ENCODE measurements at places on chromosomes 1 and 21.

- DNase-seq: no peak
Observed at GRCh38 chr1:156259805-156260204, 11.9 kb upstream of the PAQR6 start.

- no peak for DNase-seq
Observed at GRCh38 chr1:234997896-234998741, 130.5 kb downstream of the TOMM20 start.

GRCh38 chr1:161905269-161905884, 118.3 kb downstream of the OLFML2B start:
- DNase-seq: no peak

- no peak for DNase-seq
Observed at GRCh38 chr1:117698398-117699160, 92.7 kb downstream of the TENT5C start.

- DNase-seq: no peak
Observed at GRCh38 chr1:183776731-183777130, 28.2 kb upstream of the RGL1 start.

DNA sequence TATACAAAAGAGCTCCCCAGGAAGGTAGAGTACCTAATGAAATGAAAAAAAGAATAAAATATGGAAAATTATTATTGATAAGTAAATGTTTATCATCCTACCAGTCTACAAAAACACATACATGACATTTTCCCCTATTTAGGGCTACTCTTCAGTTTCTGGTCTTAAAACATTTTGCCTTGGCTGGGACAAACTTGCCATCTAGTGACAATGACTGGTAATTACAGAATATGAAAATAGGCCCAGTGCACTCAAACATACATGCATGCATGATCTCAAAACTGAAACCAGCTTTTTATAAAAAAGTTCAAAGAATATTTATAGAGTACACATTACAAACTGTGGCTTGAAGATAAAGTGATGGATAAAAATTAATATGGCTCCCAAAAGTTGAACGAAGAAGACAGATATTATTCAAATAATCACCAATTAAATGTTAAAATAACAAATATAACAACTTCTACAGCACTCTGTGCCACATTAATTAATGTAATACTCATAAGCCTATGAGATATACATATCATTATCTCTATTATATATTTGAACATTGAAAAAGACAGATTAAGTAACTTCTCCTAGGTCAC, 10.5 kb upstream of the RNPC3 start:
- peak; percentile 32 for DNase-seq

GRCh38 chr1:205240118-205240517, 12.4 kb downstream of the TMCC2 start:
- DNase-seq: no peak

GRCh38 chr1:167734227-167734626, 12.4 kb downstream of the MPZL1 start:
- no peak for DNase-seq

- no peak for DNase-seq
Observed at GRCh38 chr21:26437326-26438009, 135.6 kb downstream of the CYYR1 start.

- no peak for DNase-seq
Observed at GRCh38 chr21:20971296-20971921, 26.8 kb upstream of the NCAM2 start.

DNA sequence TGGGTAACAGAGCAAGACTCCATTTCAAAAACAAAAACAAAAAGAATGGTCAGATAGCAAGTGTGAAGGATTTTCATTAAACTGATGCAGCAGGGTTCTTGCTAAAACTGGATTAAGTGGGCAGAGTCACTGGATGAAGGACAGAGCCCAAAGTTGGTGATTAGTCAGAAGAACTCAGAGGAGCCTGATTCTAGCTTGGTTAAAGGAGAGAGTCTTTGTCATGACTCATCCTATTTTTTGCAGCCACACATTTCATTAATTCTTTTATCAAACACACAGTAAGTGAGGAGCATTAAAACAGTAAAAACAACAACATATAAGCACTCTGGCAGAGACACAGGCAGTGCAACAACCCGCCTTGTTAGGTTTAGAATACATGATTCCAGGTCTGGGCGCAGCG, 56.0 kb upstream of the EDARADD start:
- no peak for DNase-seq

DNA sequence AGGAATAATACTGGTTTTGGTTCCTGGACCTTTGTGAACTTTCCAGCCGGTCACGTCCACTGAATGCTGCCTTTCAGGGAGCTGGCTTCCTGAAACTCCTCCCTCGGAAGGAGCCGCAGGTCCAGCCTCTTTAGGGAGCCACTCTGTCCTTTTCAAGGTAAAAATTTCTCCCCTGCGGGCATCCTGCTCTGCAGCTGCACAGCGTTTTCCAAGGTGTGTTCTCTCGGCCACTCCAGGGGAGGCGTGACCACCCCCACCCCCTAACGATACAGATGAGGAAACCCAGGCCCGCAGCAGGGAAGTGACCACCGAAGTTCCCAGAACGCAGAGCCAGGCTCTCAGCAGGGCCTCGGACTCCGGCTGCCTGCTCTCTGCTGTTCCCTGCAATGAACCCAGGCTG, 21.5 kb downstream of the PADI2 start:
- DNase-seq: no peak

DNA sequence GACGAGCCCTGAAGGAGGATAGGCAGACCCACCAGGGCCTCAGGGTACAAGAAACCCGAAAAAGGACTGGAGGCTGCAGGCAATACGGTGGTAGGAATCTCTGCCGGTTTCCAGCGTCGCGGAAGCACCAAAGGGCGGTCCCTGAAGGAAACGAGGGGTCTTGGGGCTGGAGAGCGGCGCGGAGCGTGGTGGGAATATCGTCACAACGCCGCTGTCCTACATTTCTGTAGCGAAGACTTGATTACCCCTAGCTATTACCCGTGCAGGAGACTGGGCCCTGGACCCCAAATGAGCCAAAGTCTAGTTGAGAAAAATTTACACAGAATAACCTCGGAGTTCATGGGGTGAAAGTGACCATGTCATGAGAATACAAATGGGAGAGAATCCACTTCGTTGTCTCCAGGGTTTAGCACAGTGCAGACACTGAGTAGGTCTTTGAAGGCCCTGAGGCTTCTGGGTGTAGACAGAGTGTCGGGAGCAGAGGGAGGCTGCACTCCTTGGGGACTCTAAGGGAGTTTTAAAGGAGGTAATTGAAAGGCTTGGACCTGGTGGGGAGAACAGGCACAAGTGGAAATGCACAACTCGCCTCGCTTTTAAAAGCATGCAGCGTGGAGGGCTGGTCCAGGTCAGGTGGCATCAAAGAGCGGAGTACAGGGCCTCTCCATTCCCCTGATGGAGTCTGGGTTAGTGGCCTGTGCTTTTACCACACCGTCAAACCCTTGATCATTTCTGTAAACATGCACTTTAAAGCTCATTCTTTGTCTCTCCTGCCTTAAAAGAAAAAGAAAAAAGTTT, 1.5 kb downstream of the ATP1A1 start:
- DNase-seq: no peak

DNA sequence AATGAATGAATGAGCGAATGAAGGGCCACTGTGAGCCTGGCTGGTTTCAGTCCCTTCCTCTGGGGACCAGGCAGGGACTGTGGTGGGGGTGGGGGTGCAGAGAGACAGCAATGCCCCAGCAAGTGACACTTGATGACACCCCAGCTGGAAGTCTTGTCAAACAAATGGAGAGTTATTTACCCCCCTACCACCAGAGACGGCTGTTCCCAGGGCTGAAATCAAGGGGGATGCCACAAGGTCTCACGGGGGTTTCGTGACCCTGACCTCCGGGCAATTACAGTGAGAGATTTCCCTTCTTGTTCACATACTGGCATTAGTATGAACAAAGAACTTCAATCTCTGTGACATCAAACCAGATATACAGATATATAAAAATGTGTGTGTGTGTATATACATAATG, 34.0 kb upstream of the LMO4 start:
- no peak for DNase-seq

DNA sequence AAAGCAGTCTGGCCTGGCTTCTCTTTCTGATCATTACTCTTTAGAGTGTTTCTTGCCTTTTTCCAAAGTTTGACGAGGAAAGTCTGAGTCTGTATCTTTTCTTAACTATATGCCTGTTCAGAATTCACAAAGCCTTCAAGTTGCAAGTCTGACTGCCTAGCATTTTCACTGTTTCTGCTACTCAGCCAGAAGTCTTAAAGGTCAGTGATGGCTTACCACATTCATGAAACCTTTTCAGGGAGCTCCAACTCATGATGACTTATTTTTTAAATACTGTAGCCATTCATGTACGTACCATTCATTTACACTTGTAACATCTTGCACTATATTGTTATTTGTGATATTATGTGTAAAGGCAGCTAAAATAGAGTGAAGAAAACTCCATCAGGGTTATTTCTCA, 58.2 kb downstream of the TNFSF4 start:
- no peak for DNase-seq

DNA sequence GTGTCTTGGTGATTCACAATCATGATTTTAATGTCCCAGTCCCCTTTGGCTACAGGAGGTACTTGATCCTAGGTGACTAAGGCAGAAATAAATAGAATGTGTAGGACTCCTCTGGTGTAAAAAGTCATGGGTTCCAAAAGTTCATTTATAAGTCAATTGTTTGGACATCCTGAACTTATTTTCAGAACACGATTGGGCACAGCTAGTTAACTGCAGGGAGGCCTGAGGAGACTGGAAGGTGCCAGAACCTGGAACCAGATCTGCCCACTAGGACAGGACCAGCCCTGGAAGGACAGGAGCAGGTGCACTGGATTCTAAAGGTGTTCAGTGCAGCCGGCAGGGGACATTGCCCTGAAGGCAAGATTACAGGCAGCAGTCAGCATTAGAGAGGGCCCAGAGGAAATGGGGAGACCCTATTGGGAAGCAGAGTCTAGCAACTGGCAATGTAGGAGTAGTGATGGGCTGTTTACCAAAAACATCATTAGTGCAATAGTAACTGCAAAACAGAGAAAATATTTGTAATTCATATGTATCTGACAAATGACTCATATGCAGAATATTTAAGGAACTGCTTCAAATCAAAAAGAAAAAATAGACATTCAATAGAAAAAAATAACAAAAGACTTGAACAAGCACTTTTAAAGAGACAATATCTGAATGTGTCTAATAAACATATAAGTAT, 23.6 kb upstream of the HEATR1 start:
- no peak for DNase-seq

DNA sequence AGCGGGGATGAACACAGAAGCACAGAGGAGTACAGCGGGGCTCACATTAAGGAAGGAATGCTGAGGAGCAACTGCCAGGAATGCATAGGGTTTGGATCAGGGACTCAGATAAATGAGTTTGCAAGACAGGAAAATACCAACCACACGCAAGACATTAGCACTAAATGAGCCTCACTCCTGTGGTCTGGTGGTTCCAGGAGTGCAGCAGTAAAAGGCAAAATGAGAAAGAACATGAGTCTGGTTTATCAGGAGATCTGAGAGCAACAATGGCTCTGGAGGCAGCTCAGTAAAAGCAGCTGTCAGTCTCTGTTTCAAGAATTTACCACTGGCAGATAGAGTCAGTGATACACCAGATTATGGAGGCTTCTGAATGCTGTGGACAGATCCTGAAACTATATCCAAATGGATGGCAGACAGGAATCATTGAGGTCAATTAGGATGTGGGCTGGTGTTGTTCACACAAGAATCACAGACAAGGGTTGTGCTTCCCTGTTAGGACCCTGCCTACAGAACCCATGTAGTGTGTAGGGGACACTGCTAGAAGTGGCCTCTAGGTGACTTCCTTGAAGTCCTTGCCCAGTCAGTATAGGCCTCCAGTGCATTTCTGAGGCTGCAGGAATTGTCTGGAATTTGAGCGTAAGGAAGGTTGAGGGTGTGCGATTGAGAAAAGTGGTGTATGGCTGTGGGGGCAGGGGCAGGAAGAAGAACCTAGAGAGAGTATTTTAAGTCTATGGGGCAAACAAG, 50.3 kb downstream of the CASQ2 start:
- no peak for DNase-seq

GRCh38 chr1:82565546-82565945, 764.8 kb downstream of the ADGRL2 start:
- no peak for DNase-seq

- DNase-seq: no peak
Observed at GRCh38 chr1:157438613-157439012, 113.7 kb downstream of the FCRL5 start.

- DNase-seq: no peak
Observed at GRCh38 chr1:76379506-76379905, 305.0 kb downstream of the ST6GALNAC3 start.

GRCh38 chr21:44697811-44698734, 1.1 kb downstream of the KRTAP10-12 start:
- DNase-seq: no peak

GRCh38 chr1:160032165-160032820, 503 bp upstream of the PIGM start:
- no peak for DNase-seq

- no peak for DNase-seq
Observed at GRCh38 chr1:109091078-109091838, 694 bp downstream of the TMEM167B start.

DNA sequence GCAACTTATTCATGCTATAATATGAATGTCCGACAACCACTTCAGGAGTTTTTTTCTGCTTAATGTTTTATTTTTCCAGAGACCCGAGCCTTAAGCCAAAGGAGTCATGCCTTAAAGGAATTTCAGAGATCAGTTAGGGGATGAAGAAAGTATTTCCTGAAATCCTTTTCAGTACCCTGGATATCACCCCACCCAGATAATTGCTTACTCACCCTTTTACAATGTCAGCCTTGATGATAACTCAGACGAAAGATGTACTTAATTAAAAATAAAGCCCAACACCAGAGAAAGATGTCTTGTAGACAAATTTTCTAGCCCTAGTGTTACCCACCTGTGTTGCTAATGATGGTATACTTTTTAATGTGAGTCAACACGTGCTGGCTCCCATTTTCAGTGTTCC, 124.1 kb downstream of the XCL2 start:
- DNase-seq: no peak

DNA sequence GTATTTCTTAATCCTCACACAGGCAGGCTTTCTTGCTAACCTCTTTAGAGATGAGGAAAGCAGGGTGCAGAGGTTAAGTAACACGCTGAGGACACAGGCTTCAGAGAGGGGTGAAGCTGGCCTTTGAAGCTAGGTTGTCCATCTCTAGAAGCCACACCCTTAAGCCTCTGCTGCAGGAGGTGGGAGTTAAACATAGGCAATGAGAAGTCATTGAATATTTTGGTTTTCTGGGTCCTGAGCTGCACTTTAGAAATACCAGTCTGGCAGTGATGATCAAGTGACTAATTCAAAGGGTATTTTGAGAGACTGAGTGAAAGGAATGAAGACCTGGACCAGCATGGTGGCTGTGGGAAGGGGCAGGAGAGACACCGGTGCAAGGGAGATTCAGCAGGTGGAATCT, 9.9 kb downstream of the KCNJ15 start:
- DNase-seq: no peak

GRCh38 chr1:108665771-108666170, 4.9 kb upstream of the HENMT1 start:
- no peak for DNase-seq

DNA sequence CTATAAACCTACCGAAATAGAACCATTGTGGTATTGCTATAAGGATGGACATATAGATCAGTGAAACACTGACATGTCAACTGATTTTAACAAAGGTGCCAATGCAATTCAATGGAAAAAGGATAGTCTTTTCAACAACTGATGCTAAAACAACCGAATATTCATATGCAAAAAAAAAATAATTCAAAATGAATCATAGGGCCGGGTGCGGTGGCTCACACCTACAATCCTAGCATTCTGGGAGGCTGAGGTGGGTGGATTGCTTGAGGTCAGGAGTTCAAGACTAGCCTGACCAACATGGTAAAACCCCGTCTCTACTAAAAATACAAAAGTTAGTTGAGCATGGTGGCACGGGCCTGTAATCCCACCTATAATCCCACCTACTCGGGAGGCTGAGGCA, 23.9 kb downstream of the HSF2BP start:
- DNase-seq: no peak
